ENCODE measurements at places on chromosomes 6 and 20. TPM values are rescaled to one million over a fixed set of nuclear protein-coding genes. Genes with fewer than 3 reads are reported as not detected.

DNA sequence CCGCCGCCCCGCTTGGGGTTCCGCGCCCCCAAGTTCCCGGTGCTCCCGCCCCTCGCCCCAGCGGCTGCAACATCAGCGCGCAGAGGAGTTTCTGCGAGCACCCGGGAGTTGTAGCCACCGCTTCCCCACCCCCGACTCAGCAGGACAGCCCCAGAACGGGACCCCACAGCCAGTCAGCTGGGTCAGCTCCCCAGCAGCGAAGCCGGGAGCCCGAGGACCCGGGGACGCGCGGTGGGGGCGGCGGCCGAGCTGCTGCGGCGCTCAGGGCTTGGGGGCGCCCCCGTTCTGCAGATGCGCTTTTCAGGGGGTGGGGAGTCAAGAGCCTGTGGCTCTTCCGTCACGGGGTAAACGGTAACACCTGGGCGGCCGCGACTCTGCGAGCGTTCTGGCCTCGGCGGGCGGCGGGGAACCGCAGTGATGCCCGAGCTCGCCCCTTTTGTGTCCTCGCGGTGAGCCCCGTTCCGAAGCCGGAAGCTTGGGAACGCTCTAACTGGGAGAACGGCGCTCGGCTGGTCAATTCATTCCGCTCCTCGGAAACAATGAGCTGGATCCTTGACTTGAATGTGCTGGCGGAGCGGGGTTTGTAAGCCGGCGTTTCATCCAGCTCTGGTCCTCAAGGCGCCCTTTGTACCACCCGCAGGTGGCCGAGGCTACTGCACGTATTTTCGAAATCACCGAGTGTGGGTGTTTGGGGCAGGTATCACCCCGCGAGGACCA is 774 bp downstream of the PLEKHG1 start:
- no peak for DNase-seq

- DNase-seq, result no peak
Observed at GRCh38 chr20:47221036-47221625, 135.4 kb downstream of the ZMYND8 start.

- no peak for DNase-seq
Observed at GRCh38 chr6:163348789-163349680, 65.5 kb upstream of the QKI start.

MAP3K5 gene
- 6.3 TPM for polyA plus RNA-seq

GRCh38 chr20:7601431-7601830 is 338.8 kb downstream of the HAO1 start:
- no peak for DNase-seq

DNA sequence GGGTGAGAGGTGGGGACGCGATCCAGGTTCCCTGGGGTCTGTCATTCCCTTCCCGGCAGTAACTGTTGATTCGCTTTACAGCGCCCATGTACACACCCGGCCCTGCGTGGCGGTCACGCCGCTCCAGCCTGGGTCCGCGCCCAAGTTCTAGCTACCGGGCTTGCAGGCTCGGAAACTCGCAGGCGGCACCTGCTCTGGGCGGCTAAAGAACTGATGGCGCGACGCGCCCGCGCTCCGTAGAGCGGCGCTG is 1.4 kb upstream of the POU3F2 start:
- DNase-seq, result no peak

LZTS3 gene
- polyA plus RNA-seq, result 21.7 TPM

CCN2 gene
- 182 TPM for polyA plus RNA-seq

- no peak for DNase-seq
Observed at GRCh38 chr6:169971081-169971861, 219.8 kb downstream of the ERMARD start.

GRCh38 chr20:1920826-1921225 is 25.6 kb downstream of the SIRPA start:
- DNase-seq, result no peak

IL17F gene
- 0.44 TPM for polyA plus RNA-seq

- DNase-seq, result no peak
Observed at GRCh38 chr6:21739838-21740237, 146.3 kb downstream of the SOX4 start.

- DNase-seq, result no peak
Observed at GRCh38 chr6:44618371-44618770, 230.9 kb downstream of the CDC5L start.

- DNase-seq, result no peak
Observed at GRCh38 chr20:51062065-51062464, 39.2 kb upstream of the KCNG1 start.

DNA sequence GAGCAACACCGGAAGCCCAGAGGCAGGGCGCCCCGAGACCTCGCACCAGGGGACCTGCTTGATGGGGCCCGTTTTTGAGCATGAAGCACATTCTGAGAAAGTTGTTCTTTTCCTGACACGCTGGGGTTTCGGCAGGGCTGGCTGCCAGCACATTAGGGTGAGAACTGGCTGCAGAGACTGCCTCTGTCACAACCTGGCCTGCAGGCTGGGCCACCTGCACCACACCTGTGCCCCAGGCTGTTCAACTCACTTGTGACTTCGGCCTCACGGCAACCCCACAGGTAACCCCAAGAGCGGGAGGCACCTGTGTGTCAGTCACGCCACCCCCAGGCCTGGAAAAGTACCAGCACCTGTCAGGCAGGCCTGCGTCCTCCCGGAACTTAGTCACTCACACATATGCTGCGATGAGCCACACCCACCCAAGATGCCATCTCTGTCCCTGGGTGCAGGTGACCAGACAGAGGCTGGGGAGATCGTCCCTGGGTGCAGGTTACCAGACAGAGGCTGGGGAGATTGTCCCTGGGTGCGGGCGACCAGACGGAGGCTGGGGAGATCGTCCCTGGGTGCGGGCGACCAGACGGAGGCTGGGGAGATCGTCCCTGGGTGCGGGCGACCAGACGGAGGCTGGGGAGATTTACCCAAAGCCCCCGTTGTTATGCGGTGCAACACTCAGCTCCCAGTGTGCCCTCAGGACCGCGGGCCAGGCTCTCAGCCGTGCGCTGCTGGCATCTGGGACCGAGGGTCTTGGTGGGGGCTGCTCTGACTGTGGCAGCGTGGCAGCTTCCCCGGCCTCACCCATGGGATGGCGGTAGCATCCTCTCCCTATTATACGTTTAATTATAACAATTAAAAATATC is 82.5 kb upstream of the BHLHE23 start:
- no peak for DNase-seq

SLC17A1 gene
- 31.4 TPM for polyA plus RNA-seq

GRCh38 chr6:81093051-81093450 is 659.4 kb downstream of the TENT5A start:
- DNase-seq, result no peak

TCF15 gene
- polyA plus RNA-seq, result 1.6 TPM

DNA sequence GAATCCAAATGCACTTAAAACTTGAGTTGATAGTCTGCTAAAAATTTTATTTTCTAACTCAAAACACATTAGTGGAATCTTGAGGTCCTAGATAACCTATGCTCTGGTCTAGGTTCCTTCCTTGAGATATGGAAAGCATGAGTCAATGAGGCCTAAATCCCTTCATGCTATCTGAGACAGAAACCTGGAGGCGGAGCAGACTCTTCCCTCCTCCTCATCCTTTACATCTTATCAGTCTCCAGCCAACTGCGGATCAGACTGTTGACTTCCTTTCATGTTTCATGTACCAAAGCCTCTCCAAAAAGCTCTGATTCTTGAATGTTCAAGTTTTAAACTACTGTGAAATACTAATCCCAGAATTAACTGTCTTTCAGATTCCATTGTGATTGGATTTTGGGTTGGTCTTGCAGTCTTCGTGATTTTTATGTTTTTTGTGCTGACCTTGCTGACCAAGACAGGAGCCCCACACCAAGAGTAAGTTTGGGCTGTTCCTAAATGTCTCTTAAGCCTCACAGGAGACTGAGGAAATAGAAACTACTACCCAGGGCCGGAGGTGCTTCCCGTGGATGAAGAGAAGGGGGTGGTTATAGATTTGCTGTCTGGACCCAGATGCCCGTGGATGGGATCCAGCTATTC is 29.1 kb downstream of the MRAP2 start:
- DNase-seq, result no peak

GRCh38 chr6:179340-179950 is 112.8 kb upstream of the DUSP22 start:
- no peak for DNase-seq

BPI gene
- 0.38 TPM for polyA plus RNA-seq

All from left renal cortex interstitium (tissue), 4 donors.